ENCODE measurements at places on chromosomes 4 and X.

- DNase-seq = no peak
Measured at GRCh38 chr4:119854364-119854763, 212.3 kb downstream of the MAD2L1 start.

GRCh38 chr4:73664470-73664869, 44.2 kb upstream of the RASSF6 start:
- DNase-seq = no peak

DNA sequence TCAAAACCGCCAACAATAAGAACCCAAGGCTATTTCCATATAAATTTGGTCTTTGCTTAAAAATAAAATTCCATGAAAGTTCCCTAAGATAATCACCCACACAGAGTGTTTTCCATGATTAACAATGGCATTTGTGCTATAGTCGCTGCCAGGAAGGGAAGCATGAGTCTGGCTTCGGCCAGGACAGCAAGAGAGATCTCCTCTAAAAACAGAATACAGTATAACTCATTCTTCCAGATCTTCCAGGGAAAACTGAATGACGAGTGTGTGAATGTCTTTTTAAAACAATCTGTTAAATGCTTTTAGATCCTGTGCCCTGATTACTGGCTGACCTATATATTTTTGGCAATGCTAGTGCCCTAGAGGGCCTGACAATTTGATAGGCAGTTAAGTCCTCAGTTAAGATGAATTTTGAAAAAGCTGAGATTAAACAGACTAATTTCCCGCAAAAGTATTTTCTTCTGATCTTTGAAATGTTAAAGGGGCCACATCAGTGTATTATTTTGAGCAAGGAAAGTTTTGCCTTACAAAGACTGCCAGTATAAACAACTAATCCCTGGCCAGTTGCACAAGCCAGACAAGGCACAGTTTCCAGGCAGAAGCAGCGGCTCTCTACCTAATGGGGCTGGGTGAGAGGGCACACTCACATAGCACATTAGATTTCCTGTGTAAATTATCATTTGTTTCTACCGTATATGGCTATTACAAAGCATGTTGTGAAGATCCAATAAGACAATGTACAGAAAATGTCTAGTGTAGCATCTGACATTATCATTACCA, 127.3 kb downstream of the DCHS2 start:
- DNase-seq = no peak

- DNase-seq = no peak
Measured at GRCh38 chrX:8453611-8454010, 11.0 kb upstream of the VCX3B start.

DNA sequence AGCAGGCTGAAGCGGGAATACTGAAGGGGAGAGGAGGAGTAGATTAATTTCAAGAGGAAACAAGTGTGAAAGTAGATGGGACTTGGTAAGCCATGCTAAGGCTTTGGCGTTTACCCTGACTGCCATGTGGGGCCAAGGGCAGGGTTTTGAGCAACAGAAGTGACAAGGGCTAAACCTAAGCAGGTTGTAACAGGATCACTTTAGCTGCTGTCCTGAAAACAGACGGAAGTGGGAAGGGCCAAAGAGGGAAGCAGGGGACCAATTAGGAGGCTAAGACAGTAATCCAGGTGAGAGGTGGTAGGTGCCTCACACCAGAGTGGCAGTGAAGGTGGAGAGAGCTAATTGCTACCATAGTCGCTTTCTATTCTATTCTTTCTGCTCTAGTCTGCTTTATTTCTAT, 166.5 kb downstream of the PJA1 start:
- DNase-seq = no peak

DNA sequence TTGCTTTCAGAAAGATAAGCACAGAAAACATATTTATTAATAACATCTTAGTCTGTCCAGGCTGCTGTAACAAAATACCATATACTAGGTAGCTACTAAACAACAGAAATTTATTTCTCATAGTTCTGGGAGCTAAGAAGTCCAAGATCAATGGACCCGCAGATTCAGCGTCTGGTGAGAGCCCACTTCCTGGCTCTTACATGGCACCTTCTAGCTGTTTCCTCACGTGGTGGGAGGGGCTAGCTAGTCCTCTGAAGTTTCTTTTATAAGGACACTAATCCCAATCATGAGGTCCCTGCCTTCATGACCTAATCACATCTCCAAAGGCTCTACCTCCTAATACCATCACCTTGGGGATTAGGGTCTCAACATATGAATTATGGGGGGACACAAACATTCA, 57.2 kb upstream of the AFF2 start:
- DNase-seq = no peak

DNA sequence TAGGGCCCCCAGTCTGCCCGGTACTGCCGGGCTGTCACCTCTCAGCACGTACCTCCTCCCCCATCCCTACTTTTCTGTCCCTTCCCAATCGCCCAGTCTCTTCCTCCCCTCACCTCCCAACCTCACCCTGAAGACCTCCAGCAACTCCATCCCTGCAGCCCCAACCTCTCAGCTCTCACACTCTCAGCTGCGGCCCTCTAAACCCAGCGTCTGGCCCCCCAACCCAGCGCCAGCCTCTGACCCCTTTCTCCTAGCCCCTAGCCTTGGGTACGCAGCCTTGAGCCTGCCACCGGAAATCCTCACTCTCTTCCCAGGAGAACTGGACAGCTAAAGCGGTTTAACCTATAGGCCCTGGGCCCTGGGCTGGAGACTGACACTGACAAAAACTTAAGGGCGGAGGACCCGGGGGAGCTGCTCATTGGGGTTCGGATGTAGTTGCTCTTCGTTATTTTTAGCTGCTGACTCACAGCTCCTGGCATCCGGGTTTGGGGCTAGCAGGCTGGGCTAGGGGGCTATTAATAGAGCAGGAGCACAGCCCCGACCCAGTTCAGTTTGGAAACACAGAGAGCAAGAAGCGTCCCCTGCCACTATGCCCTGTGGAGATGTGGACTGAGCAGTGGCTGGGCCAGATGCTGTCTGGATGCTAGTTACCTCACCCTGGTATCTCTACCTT, 9.6 kb upstream of the DLG3 start:
- no peak for DNase-seq

DNA sequence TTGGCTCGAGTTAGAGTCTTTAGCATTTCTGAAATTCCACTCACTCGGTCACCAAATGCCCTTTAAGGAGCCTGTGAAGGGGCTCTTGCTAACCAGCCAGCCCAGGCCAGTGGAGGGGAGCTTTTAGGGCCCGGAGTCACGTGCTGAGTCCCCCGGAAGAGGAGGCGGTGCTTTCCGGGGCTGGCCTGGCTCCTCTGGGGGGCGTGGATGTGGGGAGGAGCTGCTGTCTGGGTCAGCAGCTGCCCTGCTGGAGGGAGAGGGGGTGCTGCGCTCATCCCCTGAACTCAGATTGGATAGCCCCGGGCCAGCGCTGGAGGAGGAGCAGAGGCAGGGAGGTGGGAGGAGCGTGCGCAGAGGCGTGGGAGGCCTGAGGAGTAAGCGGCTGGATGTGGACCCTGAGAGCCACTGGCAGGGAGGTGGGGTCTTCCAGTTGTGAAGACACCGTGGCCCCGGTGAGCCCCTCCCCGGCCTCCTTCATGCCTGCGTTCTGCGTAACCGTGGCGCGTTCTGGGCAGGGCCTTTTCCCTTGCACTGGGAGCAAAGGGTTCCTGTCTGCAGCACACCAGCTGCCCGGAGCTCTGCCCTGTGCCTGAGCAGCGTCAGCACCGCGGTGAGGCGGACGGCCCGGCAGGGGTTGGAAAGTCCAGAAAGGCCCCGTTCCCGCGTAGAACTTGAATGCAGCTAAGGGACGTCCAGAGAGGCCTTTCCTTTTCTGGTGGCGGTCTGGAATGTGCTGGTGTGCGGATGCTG, 19.7 kb downstream of the MAEA start:
- no peak for DNase-seq

DNA sequence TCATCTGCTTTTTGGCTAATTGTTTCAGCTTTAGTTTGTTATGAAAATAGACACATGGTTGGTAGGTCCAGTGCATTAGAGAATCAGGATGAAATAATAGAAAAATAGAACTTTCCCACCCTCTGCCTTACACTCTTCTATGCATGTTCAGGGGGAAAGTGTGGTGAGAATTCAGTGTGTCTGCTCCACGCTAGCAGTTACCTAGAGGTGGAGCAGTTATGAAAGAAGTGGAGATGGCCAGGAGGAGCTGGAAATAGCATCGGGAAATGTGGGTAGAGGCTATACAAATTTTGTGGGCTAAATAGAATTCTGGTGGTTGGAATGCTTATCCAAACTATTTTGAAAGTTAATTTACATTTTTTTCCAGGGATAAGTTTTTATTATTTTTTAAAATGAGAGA, 91.4 kb upstream of the MAD2L1 start:
- DNase-seq = no peak

DNA sequence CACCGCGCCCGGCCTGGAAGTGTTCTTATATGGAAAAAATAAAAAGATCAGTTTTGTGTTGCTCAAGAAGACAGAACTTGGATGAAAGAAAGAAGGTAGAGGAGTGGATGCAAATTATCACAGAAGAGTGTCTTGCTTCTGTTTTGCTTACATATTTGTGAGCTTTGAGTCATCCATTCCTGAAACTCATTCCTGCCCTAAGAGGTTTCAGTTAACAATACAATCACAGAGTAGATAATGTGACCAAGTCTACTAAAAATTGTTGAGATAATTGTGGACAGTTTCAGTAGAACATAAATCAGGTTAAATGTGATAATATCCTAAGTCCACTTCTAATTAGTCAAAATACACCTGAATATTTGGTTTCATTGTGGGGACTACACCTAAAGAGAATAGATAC, 26.4 kb upstream of the LRCH2 start:
- DNase-seq = no peak

DNA sequence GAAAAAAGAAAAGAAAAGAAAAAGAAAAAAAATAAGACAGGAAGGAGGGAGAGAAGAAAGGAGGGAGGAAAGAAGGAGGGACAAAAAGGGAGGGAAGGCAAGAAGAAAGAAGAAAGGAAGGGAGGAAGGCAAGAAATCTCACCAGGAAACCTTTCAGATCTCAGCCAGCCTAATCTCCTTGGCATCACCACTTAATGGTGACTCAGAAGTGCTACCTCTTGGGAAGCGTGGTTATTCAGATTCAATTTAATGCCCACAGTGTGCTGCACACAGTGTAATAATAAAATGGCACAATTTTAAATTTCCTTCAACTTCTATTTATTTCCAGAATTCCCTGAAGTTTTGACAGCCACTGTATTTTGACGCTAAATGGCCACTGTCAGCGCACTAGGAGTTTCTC, 50.3 kb downstream of the DKK2 start:
- no peak for DNase-seq

GRCh38 chrX:29870608-29871007, 344.8 kb upstream of the MAGEB2 start:
- no peak for DNase-seq

- DNase-seq = no peak
Measured at GRCh38 chrX:9171841-9172463, 138.0 kb upstream of the FAM9B start.

DNA sequence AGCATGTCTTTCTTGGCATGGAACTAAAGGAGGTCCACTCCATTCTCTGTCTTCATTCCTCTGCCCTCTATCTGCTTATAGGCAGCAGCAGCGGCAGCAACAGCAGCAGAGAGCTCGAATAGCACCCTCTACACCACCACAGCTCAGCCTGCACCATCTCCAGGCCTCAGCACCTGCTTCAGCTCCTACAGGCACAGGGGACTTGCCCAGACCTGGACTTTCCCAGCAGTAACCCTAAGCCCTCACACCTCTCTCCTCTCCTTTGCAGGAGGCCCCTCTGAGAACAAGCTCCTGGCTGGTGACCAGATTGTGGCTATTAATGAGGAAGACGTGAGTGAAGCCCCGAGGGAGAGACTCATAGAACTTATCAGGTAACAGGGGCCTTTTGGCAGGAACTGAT, 80.7 kb downstream of the FRMPD3 start:
- no peak for DNase-seq

GRCh38 chr4:124980276-124980752, 267.8 kb upstream of the ANKRD50 start:
- no peak for DNase-seq

DNA sequence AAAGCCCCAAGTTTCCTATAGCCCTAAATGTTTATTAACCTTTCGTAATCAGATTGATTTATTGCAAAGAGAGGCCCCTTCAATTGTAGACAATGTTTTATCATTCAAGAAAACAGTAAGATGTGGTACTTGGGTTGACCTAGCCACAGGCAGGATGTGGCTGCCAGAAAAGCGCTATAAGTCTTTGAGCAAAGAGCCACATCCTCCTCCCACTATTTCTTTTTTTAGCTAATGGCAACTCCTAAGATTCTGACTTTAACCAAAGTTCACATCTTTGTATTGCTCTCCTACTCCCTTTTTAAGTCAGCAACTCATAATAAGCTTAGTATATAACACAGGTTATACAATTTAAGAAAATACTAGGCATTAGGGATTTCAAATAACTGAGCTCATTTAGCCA, 70.7 kb upstream of the PPP3CA start:
- peak; percentile 30 for DNase-seq

- DNase-seq = no peak
Measured at GRCh38 chr4:112927544-112927943, 121.9 kb upstream of the ANK2 start.

GRCh38 chr4:48268956-48269860, at the start of gene TEC:
TSS of gene TEC (minus strand) at chr4:48269838. CDS start at chr4:48228614, 41,224 bp downstream.
- DNase-seq = peak; percentile 4

DNA sequence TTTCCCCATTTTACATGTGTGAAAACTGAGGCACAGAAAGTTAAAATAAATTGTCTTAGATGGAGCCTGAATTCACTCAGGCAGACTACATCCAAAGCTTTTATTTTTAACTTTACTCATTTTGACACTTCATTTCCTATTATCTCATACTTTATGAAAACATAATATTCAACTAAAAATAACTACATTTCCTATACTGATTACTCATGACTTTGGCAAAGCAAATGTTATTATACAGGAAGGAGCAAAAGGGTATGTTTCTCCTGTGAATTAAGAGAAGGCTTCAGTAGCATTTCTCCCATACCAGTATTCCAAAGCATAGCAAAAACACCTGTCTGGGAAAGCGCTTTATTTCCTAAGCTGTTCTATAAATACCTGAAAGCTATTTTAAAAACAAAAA, 178.6 kb downstream of the ADAMTS3 start:
- DNase-seq = no peak

- DNase-seq = no peak
Measured at GRCh38 chr4:150348079-150348478, 233.9 kb upstream of the MAB21L2 start.

- no peak for DNase-seq
Measured at GRCh38 chr4:109682875-109683274, 20.4 kb downstream of the CASP6 start.

- DNase-seq = no peak
Measured at GRCh38 chr4:136651278-136651667, 881.0 kb downstream of the PCDH18 start.

GRCh38 chr4:158958489-158959270, 144.2 kb upstream of the RAPGEF2 start:
- DNase-seq = no peak

- no peak for DNase-seq
Measured at GRCh38 chrX:151999813-152000212, 25.3 kb upstream of the GABRE start.

DNA sequence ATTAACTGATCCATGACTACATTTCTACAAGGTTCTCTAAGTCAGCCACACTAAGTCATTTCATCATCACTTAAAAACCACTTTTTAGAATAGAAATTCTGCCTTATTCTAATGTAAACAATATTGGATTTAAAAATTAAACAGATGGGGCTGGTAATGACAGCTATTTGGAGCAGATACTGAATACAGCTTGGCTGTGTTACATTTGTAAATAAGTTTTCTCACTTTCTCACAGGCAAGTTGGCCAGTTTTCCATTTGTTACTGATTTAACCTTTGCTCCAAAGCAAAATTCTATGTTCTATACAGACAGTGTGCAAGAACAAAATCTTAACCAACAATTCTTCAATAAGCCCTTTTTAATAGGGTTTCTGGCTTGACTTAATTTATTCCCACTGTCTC, 370.7 kb downstream of the GRIA2 start:
- DNase-seq = no peak
